ENCODE measurements at places on chromosomes 11 and 22. TPM values are rescaled to one million over a fixed set of nuclear protein-coding genes. Genes with fewer than 3 reads are reported as not detected.

The NECTIN1 gene
- total RNA-seq: 45.5 TPM

The TPBGL gene
- 0.11 TPM for total RNA-seq

The ISX gene
- total RNA-seq: 2.6 TPM

- H3K27me3 ChIP-seq: no peaks in the 10 kb centered on the region
- no peaks in the 10 kb centered on the region for H3K36me3 ChIP-seq
- H3K4me1 ChIP-seq: peaks cover under 1% of the 10 kb centered on the region
- H3K4me3 ChIP-seq: no peak overlapping the region
Measured at GRCh38 chr11:25436326-25436725, 895.6 kb upstream of the ANO3 start.

DNA sequence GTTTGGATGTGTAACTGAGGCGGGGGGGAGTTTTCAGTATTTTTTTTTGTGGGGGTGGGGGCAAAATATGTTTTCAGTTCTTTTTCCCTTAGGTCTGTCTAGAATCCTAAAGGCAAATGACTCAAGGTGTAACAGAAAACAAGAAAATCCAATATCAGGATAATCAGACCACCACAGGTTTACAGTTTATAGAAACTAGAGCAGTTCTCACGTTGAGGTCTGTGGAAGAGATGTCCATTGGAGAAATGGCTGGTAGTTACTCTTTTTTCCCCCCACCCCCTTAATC lies 2.3 kb downstream of the MALAT1 start:
- no peak overlapping the region for H3K27ac ChIP-seq
- DNase-seq: no peak
- H3K27me3 ChIP-seq: no peaks in the 10 kb centered on the region
- peaks cover 33% of the 10 kb centered on the region for H3K36me3 ChIP-seq
- peaks cover 32% of the 10 kb centered on the region for H3K4me1 ChIP-seq
- no peak overlapping the region for H3K4me3 ChIP-seq

DNA sequence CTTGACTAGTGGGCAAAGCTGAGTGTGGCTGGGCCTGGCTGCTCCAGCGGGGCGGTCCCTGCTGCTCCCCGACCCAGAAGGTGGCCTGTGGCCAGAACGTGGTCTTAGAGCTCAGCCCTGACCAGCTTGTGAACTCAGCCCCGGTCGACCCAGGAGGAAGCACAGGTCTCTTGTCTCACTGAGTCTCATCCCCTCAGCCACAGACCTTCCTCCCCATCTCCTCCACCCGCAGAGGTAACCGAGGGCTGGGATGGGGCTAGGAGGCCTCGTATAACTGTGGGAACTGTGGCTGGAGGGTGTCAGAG lies 546.2 kb upstream of the B3GAT1 start:
- no peak for DNase-seq
- no peak overlapping the region for H3K4me3 ChIP-seq
- peaks cover 19% of the 10 kb centered on the region for H3K4me1 ChIP-seq

DNA sequence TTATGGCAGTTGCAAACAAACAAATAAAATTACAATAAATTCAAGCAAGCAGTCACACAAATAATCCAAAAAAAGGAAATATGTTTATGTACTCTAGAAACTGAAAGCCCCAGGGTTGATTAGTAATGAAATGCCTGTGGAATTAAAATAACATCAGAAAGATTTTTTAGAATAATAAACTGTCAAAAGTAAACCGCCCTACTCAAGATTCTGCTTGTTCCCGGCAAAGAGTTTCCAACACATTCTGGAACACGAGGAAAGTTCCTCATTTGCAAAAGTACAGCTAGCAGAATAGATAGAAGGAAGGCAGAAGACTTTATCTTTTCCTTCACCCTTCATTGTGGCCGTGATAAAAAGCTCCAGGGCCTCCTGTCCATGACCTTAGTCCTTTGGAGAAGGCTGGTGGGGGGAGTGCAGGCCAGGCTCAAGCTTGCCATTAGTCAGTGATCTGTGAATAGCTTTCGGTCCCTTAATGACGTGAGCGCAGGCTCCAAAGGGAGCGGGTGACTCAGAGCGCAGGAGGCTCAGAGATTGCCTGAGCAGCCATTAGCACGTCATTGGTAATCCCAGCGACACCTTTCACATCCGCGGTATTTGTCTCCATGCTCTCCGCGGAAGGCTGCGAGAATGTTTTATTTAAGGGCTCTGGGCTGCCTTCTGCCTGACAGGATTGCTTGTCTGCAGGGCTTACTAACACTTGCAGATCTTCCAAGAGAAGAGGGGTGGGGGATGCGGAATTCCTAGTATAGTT lies 458.3 kb downstream of the METTL15 start:
- H3K27ac ChIP-seq: peak overlapping the region; percentile 79
- peak overlapping the region; percentile 63 for H3K4me3 ChIP-seq
- H3K4me1 ChIP-seq: peaks cover 17% of the 10 kb centered on the region
- H3K27me3 ChIP-seq: no peaks in the 10 kb centered on the region
- DNase-seq: peak; percentile 54

- H3K27me3 ChIP-seq: no peaks in the 10 kb centered on the region
- peak overlapping the region; percentile 17 for H3K27ac ChIP-seq
- no peaks in the 10 kb centered on the region for H3K36me3 ChIP-seq
- H3K4me3 ChIP-seq: no peak overlapping the region
- peaks cover 62% of the 10 kb centered on the region for H3K4me1 ChIP-seq
- DNase-seq: no peak
Measured at GRCh38 chr11:40187295-40187694, 1272.2 kb downstream of the LRRC4C start.

GRCh38 chr11:115287266-115287665 lies 216.9 kb downstream of the CADM1 start:
- H3K27me3 ChIP-seq: no peaks in the 10 kb centered on the region
- no peak for DNase-seq
- no peak overlapping the region for H3K4me3 ChIP-seq

GRCh38 chr11:58133309-58134076 lies 8.2 kb upstream of the OR9I1 start:
- H3K27me3 ChIP-seq: peaks cover 6% of the 10 kb centered on the region
- no peaks in the 10 kb centered on the region for H3K36me3 ChIP-seq
- H3K4me1 ChIP-seq: no peaks in the 10 kb centered on the region
- H3K4me3 ChIP-seq: no peak overlapping the region

DNA sequence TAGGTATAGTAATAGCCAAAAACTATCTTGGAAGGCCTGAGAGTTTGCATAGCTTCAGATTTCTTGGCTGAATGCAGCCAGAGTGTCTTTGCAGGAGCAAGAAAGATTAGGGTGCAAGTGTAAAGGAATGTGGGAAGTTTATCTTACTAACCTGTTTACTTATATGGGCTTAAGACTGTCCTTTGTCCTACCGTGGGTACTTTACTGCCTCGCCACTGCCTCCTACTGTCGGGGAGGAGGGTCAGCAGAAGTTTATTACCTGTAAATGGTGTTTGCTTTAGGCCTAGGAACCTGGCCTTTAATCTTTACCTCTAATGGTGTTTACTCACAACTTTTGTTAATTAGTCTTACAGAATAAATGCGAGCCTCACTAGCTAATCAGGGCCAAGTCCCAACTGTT lies 633.8 kb downstream of the DLG2 start:
- H3K36me3 ChIP-seq: no peaks in the 10 kb centered on the region
- DNase-seq: no peak
- H3K27ac ChIP-seq: no peak overlapping the region
- no peaks in the 10 kb centered on the region for H3K27me3 ChIP-seq
- no peaks in the 10 kb centered on the region for H3K4me1 ChIP-seq

DNA sequence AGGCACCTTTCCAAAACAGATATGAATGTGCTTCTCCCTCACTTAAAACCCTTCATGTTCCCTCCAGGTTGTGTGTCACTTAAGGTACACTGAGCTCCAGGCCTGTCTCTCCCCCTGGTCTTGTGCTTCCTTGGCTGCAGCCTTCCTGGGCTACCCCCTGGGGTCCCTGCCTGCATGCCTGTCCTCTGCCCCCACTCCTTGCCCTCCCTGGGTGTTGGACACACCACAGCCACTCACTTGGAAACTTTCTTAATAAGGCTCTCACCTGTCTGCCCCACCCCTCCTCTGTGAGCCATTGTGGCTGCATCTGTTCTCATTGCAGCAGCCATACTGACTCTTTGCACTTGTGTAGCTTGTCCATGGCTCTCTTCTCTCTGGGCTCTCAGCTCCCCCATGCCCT lies 60.6 kb downstream of the CABIN1 start:
- no peak for DNase-seq
- H3K4me1 ChIP-seq: no peaks in the 10 kb centered on the region
- no peaks in the 10 kb centered on the region for H3K27me3 ChIP-seq
- H3K36me3 ChIP-seq: peaks cover 39% of the 10 kb centered on the region
- H3K4me3 ChIP-seq: no peak overlapping the region

DNA sequence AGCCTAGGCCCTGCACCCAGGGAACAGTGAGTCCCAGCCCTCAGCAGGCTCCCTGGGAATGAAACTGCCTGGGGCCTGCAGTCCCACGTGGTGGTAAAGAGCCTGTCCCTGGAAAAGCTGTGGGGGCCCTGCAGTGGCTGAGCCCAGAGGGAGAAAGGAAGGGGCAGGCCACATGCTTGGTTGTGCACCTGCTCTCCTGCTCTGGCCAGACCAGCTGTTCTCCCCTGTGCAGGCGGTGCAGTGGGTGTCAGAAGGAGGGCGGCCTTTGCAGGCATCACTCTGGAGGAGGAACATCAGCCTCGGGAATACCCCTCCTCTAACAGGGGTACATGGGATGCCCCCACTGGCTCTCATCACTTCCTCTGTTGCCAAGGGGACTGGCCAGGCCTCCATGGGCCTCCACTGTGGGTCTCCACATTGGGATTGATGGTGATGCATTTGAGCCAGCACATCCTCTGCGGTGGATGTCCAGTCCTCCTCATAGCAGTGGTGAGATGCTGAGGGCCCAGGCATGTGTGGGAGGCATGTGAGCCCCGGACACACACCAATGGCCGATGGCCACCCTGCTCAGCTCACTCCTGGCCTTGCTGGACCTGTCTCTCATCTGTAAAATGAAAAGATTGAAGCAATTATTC lies 690.4 kb downstream of the BRD1 start:
- no peak for DNase-seq
- H3K36me3 ChIP-seq: no peaks in the 10 kb centered on the region
- H3K27me3 ChIP-seq: peaks cover 28% of the 10 kb centered on the region
- H3K4me1 ChIP-seq: no peaks in the 10 kb centered on the region

Data from mesothelial cell of epicardium (in vitro differentiated cells).